ENCODE measurements at places on chromosomes 2 and 18. TPM values are rescaled to one million over a fixed set of nuclear protein-coding genes. Genes with fewer than 3 reads are reported as not detected.

- no peak overlapping the region for H3K4me3 ChIP-seq
- no peaks in the 10 kb centered on the region for H3K4me1 ChIP-seq
- no peak overlapping the region for H3K27ac ChIP-seq
- DNase-seq: no peak
- no peaks in the 10 kb centered on the region for H3K27me3 ChIP-seq
These were observed 1043.3 kb upstream of the PIK3C3 start for GRCh38 chr18:40911582-40912254.

- no peak for DNase-seq
- no peak overlapping the region for H3K27ac ChIP-seq
- H3K4me3 ChIP-seq: no peak overlapping the region
These were observed 96.8 kb downstream of the VAPA start for GRCh38 chr18:10010611-10011015.

- no peak for DNase-seq
- H3K27me3 ChIP-seq: no peaks in the 10 kb centered on the region
- H3K4me1 ChIP-seq: no peaks in the 10 kb centered on the region
- H3K27ac ChIP-seq: no peak overlapping the region
- H3K36me3 ChIP-seq: no peaks in the 10 kb centered on the region
These were observed 237.3 kb downstream of the C1D start for GRCh38 chr2:67825476-67825875.

- H3K27me3 ChIP-seq: no peaks in the 10 kb centered on the region
- no peaks in the 10 kb centered on the region for H3K4me1 ChIP-seq
- DNase-seq: no peak
- no peak overlapping the region for H3K27ac ChIP-seq
These were observed 117.9 kb downstream of the PTRHD1 start for GRCh38 chr2:24675338-24675737.

GRCh38 chr2:143571747-143572146, 442.5 kb downstream of the ARHGAP15 start:
- no peak overlapping the region for H3K27ac ChIP-seq
- DNase-seq: no peak
- no peaks in the 10 kb centered on the region for H3K4me1 ChIP-seq
- H3K36me3 ChIP-seq: no peaks in the 10 kb centered on the region

DNA sequence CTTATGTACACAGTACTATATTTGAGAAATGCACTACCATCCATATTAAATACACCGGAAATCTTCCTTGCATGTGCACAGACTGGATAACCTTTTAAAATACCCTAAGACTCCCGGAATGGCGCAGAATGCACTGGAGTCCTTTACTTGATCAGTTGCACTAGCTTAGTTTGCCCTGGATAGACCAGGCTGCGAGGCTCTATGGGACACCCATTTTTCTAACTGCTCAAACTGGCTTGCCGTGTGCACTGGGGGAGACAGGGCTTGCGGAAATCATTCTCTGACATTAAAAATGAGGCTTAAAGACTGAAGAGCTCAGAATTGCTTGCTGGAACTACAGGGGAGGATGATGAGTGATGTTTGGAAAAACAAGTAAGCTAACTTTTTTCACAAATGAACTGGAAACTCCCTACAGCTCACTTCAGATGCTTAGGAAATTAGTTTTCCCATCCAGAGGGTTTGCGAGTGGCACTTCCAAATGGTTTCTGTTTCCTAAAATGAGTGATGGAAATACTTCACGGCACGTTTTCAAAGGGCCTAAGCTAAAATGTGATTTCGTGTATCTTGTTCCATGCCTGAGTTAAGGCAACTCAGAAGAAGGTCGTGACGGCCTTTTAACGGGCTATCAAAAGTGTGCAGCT, 2.7 kb downstream of the NCK2 start:
- H3K36me3 ChIP-seq: 0 out of 2 replicates have a peak, but pooled peaks cover 8% of the 10 kb centered on the region
- H3K27me3 ChIP-seq: no peaks in the 10 kb centered on the region
- peaks cover 6% of the 10 kb centered on the region for H3K4me1 ChIP-seq

Gene RFX8
- total RNA-seq: not detected

Gene MARCO
- 0.54 TPM for total RNA-seq

Measured in HCT116 (cell line).